Stimulated activated CD4-positive, alpha-beta T cell treated with anti-CD3 and anti-CD28 coated beads, Interleukin-15, amount 100 ng/mL, for 48 hours (primary cell): ENCODE measurements at places on chromosomes 13 and 19.

DNA sequence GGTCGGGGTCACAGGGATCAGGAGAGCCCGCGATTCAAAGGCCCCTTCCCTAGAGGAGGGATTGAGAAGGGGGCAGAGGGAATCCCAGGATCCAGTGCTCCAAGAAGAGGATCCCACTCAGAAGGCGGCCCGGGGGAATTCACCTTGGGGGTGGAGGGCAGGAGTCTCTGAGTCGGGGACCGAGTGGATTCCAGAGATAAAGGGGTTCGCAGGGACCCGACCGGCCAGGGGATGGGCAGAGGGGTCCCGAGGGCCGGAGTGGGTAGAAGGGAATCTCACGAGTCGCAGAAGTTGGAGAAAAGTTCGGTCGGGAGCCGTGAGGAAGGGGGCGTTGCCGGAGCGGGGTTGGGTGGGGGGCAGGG is 261 bp downstream of the PRKD2 start:
- no peak for DNase-seq

GRCh38 chr19:50476224-50476906 is at the start of the genes EMC10 and GARIN5A:
Gene EMC10 (plus strand): TSS chr19:50476507. CDS start chr19:50476545, 38 bp downstream.
Gene GARIN5A (minus strand): TSS chr19:50476848. CDS start chr19:50476388, 460 bp downstream.
- peak; percentile 92 for DNase-seq

GRCh38 chr13:113931841-113932459 is 41.9 kb downstream of the C13orf46 start:
- DNase-seq = no peak

- no peak for DNase-seq
Measured at GRCh38 chr19:10111405-10111811, at the start of gene P2RY11. Gene P2RY11 (plus strand): TSS chr19:10111693. CDS start chr19:10111722, 29 bp downstream.

- no peak for DNase-seq
Measured at GRCh38 chr19:51980116-51980736, 6.4 kb downstream of the ZNF350 start.

- no peak for DNase-seq
Measured at GRCh38 chr13:31018511-31018910, 86.1 kb downstream of the TEX26 start.

DNA sequence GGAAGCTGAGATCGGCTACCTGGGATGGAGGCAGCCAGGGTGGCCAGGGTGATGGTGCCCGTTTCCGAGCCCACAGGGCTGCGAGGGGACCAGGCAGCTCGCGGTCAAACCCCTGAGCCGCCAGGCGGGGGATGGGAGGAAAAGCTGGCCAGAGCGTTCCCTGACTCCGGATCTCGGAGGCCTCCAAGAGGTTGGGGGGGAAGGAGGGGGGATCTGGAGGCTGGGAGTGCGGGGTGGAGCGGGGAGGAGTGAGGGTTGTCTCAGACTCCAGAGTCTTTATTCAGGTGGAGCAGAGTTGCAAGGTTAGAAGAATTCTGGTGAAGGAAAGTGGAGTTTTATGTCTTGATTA is 1.1 kb downstream of the CACNG7 start:
- DNase-seq = no peak

GRCh38 chr19:15902254-15902653 is 4.4 kb upstream of the CYP4F2 start:
- no peak for DNase-seq

DNA sequence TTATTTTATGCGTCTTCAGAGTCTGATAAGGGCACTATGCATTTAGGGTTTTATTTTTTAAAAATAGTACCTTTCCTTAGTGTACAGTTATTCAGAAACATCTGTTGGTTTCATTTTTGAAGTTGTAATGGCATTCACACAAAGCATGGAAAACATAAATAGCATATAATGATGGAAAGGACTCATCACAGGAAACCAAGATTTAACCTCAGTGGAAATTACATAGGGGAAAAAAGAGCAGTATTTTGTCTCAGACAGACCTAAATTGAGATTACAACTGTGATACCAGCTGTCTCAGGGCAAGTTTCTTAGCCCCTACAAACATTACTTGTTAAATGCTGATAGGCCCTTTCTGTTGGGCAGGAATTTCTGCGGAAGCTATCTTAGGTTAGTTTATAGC is 57.2 kb downstream of the NHLRC3 start:
- no peak for DNase-seq

DNA sequence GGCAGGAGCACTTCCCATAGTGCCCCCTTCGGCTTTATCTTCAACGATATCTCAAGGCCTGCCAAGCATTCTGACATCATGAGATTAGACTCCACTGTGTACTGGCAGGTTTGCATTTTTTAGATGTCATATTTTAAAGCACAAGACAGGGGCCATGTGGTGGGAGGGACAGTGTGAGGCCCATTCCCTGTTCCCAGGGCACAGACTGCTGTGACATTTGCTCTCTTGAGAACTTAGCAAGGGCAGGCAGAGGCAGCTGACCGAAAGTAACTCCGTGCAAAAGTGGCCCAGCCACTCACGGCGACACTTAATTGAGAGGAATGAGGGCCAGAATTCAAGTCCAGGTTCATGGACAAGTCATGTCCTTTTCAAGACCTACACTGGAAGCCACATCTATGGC is 201.8 kb downstream of the COL4A1 start:
- DNase-seq = no peak

DNA sequence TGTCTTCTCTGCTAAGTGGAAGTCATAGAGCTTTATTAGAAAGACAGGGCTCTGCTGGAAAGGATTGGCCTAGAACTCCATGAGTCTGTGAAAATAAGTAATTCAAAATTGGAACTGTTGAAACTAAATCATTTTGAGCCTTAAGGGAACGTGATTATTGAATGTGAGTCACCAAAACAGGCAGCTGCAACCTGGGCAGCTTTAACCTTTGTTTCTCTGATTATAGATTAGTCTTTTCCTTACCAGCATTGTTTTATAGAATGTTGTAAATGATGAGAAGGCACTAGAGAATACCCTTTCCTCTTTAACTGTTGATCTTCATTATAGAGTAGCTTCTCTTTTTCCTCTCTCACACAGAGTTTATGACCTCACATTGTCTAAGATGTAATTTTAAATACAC is 638.8 kb upstream of the SLITRK6 start:
- no peak for DNase-seq

GRCh38 chr19:19096641-19097627 is 33.1 kb downstream of the SLC25A42 start:
- DNase-seq = no peak

DNA sequence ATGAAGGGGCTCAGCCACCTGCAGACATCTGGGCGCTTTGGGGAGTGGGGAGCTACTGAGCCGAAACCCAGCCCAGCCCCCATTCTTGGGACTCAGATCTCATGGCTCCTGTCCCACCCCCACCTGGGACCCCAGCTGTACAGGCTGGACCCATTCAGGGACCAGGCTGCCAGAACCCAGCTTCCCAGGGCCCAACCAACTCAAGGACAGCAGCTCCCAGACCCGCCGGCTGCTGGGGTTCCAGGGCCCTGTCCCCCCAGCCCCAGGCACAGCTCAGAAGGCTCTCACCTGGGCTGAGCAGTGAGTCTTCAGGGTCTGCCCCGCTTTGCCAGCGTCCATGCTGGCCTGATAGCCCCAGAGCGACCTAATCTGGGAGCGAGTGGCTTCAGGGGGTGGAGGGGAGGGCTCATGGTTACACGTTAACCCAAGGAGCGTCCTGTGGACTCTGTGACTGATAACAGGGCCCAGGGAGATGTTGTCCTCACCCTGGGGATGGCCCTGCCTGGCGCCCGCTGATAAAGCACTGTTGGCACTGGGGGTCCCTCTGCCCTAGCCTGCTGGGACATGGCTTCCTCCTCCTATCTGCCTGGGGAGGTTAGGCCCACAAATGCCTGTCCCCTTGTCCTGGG is at the start of gene TMEM86B:
TSS of gene TMEM86B (minus strand) at position 361 of the 629 bp plus-strand sequence. CDS start at position 339, 22 bp downstream.
- DNase-seq = no peak

DNA sequence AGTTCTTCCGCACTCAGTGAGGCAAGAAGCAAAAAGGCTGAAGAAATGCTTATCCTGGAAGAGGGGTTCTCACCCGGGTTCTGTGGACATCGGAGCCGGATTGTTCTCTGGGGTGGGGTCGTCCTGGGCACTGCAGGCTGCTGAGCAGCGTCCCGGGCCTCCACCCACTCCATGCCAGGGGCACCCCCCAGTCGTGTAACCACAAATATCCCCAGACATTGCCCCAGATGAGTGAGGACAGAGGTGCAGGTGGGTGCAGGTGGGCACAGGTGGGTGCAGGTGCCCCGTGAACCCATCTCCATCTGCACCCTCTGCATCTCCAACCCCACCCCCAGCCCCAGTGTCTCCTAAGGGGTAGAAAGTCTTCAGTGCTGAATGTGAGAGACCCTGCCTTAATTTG is 67.5 kb downstream of the GNG7 start:
- DNase-seq = no peak

- DNase-seq = no peak
Measured at GRCh38 chr19:49912965-49913685, 15.9 kb upstream of the ATF5 start.

- no peak for DNase-seq
Measured at GRCh38 chr13:88622362-88622973, 951.3 kb downstream of the SLITRK5 start.

GRCh38 chr13:27962982-27963381 is 6.1 kb downstream of the CDX2 start:
- DNase-seq = no peak

DNA sequence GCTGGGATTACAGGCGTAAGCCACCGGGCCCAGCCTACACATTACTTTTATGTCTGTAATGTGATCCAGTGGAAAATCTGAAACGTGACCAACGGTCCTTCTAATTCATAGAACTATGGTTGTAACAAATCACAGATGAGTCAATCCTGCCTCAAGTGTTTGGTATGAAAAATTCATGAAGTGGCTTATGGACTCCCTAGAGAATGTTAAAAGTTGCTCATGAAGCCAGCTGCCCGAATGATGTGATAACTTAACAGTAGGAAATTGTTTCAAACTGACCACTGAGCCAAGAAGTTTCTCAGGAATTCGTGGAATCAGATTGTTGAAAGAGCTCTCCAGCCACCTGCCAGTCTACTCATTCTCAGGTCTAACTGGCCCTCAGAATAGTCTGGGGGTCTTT is 59.4 kb upstream of the FARP1 start:
- no peak for DNase-seq

- DNase-seq = no peak
Measured at GRCh38 chr13:28530729-28531076, 35.8 kb upstream of the FLT1 start.

- DNase-seq = no peak
Measured at GRCh38 chr19:21101521-21102242, 19.7 kb downstream of the ZNF714 start.

DNA sequence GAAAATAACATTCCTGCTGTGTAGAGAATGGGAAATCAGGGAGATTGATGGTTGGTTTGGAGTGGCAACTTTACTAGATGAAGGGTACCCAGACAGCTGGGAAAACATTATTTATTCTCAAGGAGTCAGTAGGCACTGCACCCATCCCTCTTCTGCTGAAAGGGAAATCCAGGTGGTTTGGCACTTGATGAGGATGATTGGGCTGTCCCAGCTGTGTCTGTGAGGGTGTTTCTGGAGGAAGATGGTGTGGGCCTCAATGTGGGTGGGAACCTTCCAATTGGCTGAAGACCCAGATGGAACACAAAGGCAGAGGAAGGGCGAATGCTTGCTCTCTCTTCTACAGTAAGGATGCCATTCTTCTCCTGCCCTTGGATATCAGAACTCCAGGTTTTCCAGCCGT is 10.4 kb upstream of the SACS start:
- no peak for DNase-seq

- no peak for DNase-seq
Measured at GRCh38 chr19:2149980-2150793, 1.2 kb downstream of the AP3D1 start.

GRCh38 chr13:94717916-94718315 is 5.6 kb upstream of the SOX21 start:
- no peak for DNase-seq

GRCh38 chr13:110138700-110139036 is 168.3 kb downstream of the COL4A1 start:
- no peak for DNase-seq

GRCh38 chr19:5319516-5319915 is 21.1 kb downstream of the PTPRS start:
- DNase-seq = no peak

DNA sequence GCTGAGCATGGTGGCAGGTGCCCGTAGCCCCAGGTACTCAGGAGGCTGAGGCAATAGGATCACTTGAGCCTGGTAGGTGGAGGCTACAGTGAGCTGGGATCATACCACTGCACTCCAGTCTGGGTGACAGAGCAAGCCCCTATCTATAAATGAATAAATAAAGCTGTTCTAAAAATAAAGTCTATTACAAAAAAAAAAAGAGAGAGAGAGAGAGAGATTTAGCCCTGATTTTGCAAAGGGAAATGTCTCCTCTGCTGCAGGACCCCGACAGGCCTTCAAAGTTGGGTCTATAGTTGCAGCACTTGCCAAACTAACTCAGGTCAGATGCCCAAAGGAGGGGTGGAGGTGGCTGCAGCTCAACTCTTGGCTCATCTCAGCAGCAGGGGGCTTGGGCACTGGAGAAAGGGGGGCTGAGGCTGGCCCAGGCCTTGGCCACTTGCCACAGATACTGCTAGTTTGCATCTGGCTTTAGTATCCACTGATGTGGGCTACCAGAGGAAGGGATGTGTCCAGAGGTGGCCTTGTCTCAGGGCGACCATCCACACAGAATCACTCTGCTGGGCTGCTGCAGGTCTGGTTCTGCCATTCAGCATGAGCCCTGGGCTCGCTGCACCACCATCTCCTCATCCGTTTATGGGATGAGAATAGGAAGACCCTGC is 30.8 kb upstream of the AKT2 start:
- no peak for DNase-seq

DNA sequence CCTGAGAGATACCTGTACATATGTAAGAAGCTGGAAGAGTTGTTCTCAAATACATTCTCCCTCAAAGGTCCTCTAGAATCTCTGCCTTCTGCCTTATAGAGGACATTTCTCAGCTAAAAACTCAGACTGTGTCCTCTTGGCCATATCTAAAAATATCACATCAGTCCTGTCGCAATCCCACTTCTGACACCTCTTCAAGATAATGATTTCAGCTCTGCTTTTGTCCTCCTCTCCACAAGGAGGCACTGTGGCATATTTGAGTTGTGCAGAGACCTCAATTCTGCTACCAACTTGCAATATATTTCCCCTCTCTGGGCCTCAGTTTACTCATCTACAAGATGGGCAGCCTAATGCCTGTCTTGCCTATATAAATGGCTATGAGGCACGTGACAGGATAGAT is 16.6 kb downstream of the ADAMTS10 start:
- no peak for DNase-seq

DNA sequence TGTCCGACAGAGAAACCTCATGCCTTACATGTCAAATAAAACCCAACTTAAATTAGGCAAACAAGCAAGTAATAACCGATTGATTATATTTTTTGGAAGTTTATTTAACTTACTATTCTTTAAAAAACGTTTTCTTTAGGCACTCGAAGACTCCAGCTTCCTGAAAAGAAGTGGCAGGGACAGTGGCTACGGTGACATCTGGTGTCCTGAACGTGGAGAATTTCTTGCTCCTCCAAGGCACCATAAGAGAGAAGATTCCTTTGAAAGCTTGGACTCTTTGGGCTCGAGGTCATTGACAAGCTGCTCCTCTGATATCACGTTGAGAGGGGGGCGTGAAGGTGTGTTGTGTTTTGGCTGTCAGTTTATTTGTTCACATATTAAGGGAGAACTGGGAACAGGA is 164.4 kb downstream of the LMO7 start:
- DNase-seq = no peak

- DNase-seq = no peak
Measured at GRCh38 chr19:18278521-18279265, 2.7 kb downstream of the JUND start.
